ENCODE measurements at places on chromosomes 2 and 18.

DNA sequence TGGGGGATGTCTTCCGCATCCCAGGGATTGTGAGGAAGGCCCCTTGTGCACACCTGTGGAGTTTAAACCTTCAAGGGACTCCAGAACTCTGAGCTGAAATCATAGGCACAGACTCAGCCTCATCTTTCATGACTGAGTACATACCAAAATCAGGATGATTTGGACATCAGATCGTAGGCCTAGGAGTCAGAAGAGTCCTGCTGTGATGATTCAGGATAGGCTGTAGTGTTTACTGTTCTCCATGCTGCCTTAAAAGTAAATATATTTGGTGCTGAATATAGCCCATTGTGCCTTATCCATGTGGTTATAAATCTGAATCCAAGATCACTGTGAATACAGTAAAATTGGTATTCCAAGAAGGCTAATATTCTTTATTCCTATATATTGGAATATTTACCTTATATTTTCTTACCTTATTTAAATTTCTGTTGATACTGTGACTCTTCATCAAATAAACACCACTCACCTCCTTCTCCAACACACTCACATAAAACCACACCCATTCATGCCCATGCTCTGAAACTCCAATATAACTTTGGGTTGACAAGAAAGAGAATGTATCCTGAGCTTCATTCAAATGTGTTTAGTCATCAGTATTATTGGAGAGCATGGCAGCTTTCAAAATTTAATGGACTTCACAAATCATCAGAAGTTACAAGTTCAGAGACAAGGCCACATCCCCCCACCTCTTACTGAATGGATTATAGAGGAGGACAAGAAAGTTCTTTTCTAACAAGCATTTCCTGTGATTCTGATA, 561.4 kb upstream of the LINC00305 start:
- DNase-seq, result no peak

GRCh38 chr2:190575263-190575662, 40.7 kb upstream of the NEMP2 start:
- no peak for DNase-seq

- DNase-seq, result no peak
Measured at GRCh38 chr18:48850822-48851598, 99.8 kb downstream of the SMAD7 start.

- DNase-seq, result no peak
Measured at GRCh38 chr2:223934870-223935269, 10.3 kb downstream of the WDFY1 start.

GRCh38 chr2:75199428-75200011, at the start of gene TACR1:
TSS of gene TACR1 (minus strand) at chr2:75199520. CDS start at chr2:75198934, 586 bp downstream.
- no peak for DNase-seq

DNA sequence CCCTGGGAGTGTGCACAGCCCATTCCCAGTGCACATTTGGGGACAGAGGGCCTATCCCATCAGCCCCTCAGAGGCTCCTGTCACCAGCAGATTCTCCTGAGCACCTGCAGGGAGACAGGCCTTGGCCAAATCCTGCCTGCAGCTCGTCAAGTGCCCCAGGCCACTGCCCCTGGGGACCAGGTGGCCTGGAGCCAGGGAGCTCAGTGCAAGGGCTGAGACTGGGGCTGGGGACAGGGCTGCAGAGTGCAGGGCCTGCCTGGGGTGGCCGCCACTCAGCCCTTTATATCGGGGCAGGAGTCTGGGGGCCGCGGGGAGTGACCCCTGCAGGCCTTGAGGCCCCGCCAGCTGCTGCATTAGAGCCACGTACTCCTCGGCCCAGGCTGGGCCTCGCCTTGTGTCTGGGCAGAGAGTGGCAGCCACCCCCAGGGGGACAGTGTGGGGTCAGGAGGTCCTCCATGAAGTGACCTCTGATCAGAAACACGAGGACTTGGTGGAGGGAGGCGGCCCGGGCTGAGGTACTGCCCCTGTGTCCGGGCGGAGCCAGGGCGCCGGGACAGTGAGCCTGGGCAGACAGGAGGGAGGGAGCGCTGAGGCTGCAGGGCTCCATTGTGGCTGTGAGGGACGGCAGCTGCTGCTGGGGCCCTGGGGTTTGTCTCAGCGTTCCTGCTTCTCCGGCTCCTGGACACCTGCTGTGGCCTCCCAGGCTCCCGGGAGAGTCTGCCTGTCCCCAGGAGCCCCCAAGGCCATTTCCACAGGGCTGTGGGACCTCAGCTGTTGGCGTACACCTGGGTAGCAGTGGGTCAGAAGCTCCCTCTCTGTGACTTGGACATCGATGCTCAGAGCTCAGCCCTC, 24.2 kb downstream of the GPC1 start:
- no peak for DNase-seq
